ENCODE measurements at places on chromosomes 11 and 22.

DNA sequence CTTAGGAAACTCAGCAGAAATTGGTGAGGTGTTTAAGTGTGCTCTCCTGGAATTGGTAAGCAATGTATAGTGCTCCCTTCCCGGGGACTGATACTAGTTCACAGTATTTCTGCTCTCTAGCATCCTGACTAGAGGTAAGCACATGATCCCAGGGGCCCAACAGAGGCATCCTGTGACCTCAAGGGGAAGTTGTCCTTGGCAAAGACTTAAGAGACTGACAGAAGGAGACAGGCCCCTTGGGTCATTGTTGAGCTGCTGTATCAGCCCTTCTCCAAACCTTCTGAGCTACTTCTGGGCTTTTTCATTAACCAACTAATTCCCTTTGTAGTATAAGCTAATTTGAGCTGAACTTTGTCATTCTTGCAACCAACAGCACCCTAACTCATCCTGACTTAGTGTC lies 4.3 kb upstream of the TBC1D22A start:
- no peak for DNase-seq

DNA sequence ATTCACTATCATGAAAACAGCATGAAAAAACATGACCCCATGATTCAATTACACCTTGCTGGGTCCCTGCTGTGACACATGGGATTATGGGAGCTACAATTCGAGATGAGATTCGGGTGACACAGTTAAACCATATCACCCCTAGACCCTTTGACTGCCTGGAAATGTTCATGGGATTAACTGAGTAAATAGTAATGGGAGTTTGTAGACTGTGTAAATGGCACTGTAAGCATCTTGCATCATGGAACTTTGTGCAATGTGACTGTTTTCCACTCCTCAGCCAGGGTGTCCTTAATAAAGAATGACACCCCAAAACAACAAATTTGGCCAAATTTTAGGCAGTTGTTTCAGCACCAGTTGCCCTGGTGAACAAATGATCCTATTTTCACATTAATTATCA lies 7.9 kb upstream of the SLC22A25 start:
- DNase-seq, result no peak

DNA sequence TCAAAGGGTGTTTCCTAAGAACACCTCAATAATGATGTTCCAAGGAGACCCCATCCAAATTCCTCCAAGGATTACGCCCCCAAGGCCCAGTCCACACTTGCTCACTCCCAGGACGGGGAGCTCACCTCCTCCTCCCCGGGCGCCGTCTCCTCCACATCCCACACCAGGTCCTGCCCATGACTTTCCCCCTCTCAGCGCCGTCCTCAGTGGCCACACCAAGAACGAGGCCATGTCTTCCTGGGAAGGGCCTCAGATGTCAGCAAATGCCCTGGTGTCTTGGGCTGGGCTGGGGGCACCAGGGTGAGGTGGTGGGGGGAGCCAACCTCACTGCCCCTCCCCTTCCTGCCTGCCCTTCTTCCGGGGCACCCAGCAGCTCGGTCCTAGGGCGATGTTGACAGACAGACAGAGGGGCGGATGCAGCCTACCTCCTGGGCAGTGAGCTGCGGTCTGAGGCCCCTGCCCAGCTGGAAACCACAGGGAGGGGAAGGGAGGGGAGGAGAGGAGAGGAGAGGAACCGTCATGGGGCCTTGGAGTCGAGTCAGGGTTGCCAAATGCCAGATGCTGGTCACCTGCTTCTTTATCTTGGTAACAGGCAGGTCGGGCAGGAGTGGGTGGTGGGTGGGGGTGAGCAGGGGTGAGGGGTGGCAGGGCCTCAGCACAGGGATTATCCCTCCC lies at the start of the genes C11orf21 and TSPAN32:
TSS of gene C11orf21 (minus strand) at position 288 of the 675 bp plus-strand sequence. CDS start at position 178, 110 bp downstream.
TSS of gene TSPAN32 (plus strand) at position 383 of the 675 bp plus-strand sequence. CDS start at position 520, 137 bp downstream.
- DNase-seq, result no peak

GRCh38 chr11:77412814-77413213 lies 61.1 kb downstream of the PAK1 start:
- no peak for DNase-seq

DNA sequence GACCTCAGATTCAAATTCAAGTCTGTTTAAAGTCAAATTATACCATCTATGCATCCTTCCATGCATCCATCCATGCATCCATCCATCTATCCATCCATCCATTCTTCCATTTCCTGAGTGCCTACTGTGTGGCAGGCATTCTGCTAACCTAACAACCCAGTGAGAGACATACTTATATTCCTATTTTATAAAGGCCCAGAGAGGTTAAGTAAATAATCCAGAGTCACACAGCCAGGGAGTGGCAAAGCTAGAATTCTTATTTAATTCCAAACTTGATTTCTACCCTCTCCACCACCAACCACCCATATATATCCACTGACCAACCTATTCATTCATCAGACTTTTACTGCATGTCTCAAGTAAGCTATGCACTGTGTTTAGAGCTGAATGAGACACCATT lies 53.8 kb downstream of the LRRC74B start:
- no peak for DNase-seq

DNA sequence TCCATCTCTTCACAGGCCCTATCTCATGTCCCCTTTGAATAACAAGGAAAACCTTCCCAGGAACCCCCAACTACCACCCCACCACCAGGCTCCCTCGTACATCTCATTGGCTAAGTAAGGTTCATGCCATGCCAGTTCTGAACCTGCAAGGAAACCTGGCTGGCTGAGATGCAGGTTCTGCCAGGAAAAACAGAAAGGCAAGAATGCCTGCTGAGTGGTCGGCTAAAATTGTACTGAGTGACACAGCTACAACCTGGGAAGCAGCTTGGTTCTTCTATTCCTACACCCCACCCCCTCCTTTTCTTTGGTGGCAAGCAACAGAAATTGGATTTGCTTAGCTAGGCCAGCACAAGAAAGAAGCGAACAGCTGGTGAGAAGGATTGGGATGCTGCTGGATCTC lies 36.1 kb upstream of the TSPAN18 start:
- DNase-seq, result no peak

GRCh38 chr11:2389377-2390026 lies 11.0 kb upstream of the TSSC4 start:
- DNase-seq, result no peak
